ENCODE measurements at places on chromosomes 7 and 10.
A peak's percentile ranks its signal among the peaks of the same experiment; 100 is the strongest.

GRCh38 chr7:105656922-105657521 lies 75.7 kb upstream of the EFCAB10 start:
- peak; percentile 71 for DNase-seq

- no peak for DNase-seq
These were observed 29.4 kb upstream of the CLDN3 start for GRCh38 chr7:73799282-73800141.

DNA sequence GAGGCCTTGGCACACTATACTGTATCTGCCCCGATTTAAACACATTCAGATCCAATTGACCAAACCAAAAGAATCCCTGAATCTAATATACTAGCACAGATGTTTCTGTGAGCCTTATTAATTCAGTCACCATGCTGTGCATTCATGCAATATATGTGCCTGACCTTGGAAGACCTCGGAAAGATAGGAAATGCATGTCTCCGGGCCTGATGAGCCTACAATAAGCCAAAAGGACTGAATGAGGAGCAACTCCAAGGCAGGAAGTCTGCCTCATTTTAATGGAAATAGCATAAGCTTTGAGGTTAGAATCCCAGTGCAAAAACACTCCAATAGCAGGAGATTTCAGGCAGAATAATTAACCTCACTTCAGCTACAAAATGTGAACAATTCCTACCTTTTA lies 316.7 kb downstream of the LRRTM3 start:
- no peak for DNase-seq

DNA sequence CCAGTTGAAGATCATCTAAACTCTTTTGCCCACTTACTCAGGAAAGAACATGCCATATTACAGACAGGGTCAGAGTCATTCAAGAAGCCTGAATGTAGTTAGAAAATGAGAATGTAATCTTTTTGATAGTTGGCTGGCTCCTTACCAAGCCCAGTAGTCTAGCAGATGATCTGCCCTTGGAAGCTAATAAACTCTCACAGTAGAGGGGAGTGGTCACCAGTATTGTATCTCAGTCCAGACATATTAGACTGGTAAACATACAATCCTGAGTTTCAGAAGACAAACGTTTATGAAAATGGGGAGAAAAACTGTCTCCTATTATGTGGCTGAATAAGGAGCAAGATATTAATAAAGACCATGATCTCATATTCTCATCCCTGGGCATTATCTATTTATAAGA lies 65.3 kb downstream of the SEPTIN7 start:
- no peak for DNase-seq

DNA sequence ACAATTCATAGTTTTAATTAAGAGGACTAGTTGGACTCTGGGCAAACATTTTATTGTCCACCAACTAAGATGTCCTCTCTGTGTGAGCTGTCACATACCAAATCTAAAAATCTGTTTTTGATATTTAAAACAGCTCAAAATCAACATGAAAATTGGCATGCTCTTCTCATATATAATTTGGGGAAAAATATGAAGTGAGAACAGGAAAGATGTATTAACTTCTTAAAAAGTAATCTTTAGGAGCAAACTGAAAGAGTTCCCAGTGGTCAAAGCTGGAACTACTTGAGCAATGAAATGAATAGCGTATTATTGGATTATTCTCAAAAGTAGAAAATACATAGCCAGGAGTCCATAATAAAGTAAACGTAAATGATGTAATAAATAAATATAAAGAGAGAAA lies 147.2 kb downstream of the DYNC1I1 start:
- DNase-seq, result no peak

DNA sequence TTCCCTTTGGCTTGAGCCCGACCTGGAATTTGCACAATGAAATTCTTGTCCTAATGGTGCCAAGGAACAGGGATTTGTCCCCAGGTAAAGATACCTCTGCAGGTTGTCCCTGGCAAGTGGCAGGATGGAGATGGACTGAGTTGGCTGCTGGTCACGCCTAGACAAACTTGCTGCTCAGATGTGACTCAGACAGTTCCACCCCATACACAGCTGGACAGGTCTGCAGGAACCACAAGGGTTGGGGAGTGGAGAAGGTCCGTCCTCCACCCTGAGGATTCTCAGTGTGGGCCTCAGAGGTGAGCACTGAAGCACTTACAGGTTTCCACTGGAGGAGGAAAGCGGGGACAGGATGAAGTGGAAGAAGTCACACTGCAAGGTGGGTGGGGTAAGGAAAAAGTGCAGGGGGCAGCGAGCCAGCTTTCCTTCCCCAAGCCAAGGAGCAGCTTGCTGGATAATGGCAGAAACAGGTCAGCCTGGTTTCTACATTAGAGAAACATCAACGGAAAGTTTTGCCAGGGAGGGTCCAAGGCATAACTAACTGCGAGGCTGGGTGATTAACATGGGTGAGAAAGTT lies 20.5 kb downstream of the ITPRIP start:
- no peak for DNase-seq

GRCh38 chr10:24715246-24715769 lies 8.4 kb downstream of the ARHGAP21 start:
- no peak for DNase-seq

DNA sequence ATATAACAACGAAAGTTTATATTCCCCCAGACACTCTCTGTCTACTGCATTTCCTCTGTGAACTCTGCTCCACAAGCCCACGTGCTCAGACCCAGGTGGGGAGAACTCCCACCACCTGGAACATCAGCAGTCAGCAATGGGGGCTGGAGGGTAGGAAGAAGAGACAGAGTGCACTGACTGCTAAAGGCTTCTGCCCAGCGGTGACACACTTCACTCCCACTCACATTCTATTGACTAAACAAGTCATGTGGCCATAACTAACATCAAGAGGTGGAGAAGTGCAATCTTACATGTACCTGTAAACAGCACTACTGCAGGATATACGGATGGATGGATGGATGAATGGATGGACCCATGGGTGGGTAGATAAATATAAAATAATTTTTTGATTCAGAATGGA lies 122.2 kb downstream of the MPP7 start:
- DNase-seq, result no peak

- DNase-seq, result no peak
These were observed 80.0 kb downstream of the SDK1 start for GRCh38 chr7:3380886-3381685.

DNA sequence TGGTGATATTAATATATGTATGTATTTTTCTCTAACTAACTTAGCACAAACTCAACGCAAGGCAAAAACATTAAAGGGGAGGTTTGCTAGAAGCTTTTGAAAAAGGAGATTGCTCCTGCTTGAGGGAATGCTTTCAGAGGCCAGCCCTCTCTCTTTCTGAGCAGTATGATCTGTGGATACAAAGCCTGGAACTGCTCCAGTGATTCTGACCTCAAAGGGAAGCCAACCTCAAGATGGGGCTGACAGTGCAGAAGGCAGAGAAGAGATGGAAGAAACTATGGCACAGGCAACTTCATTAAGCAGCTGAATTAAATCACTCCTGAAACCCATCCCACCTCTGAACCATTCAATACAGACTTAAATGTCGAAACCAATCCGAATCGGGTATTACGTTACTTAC lies 102.4 kb downstream of the USP6NL start:
- DNase-seq, result no peak

- DNase-seq, result peak; percentile 44
These were observed 19.0 kb upstream of the DMBT1 start for GRCh38 chr10:122541541-122542002.

Measured in suppressor macrophage treated with lipopolysaccharide for 4 hours (primary cell).